Esophagus muscularis mucosa (tissue), 4 donors: ENCODE measurements at places on chromosomes 2 and 18.

GRCh38 chr2:79799729-79800128, 286.9 kb downstream of the CTNNA2 start:
- DNase-seq: no peak

DNA sequence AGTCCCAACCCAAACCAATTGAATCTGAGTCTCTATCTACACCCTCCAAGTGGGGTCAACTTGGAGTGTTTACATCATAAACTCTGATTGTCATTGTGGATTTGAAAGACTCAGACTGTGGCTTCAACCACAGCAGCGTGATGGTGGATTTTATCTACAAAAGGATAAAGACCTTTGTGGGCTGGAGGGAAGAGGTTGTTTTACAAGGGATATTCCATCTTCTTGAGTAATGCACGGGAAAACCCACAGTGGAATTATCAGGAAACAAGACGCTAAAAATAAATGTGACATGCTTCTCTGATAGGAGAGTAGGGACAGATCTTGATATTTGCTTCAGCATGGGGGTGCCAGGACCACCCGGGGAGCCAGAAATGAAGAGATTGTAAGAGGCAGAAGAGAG, 93.5 kb downstream of the LPIN1 start:
- no peak for DNase-seq

DNA sequence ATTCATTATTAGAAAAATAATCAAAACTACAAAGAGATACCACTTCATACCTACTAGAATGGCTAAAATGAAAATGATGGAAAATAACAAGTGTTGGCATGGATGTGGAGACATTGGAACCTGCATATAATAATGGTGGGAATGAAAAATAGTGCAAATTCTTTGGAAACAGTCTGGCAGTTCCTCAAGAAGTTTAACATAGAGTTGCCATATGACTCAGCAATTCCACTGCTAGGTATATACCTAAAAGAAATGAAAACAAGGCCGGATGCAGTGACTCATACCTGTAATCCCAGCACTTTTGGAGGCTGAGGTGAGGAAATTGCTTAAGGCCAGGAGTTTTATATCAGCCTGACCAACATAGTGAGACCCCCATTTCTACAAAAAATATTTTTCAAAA, 41.6 kb upstream of the ACYP2 start:
- DNase-seq: no peak

DNA sequence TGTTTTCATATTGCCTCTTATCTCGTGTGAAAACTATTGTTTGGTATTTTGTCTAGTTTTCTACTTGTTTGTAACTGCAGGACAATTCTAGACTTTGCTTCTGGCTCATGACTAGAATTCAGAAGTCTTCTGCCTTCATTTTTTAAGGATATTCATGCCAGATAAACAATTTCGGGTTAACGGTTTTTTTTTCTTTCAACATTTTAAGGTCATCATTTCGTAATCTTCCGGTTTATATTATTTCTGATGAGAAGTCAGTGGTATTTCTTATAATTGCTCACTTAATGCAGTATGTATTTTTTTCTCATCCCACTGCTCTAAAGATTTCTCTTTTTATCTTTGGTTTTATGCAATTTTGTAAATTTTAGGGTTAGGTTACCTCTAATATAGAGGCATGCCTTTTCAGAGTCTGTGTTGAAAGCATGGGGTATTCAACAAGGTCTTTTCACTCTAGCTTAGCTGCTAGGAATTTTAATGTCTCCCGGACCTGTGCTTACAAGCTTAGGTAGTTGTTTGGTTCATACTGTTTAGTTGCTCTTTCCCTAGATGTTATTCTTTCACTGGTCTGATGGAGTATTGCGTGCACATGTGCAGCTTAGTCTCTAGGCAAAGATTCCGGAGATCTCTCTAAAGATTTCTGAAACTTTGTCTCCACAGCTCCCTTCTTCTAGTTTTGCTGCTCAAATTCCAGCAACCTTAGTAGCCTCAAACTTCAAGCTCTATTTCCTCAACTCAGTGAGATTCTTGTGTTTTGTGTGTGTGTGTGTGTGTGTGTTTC, 198.1 kb downstream of the MCFD2 start:
- DNase-seq: no peak

GRCh38 chr2:165070076-165070475, 114.8 kb upstream of the SLC38A11 start:
- DNase-seq: no peak

DNA sequence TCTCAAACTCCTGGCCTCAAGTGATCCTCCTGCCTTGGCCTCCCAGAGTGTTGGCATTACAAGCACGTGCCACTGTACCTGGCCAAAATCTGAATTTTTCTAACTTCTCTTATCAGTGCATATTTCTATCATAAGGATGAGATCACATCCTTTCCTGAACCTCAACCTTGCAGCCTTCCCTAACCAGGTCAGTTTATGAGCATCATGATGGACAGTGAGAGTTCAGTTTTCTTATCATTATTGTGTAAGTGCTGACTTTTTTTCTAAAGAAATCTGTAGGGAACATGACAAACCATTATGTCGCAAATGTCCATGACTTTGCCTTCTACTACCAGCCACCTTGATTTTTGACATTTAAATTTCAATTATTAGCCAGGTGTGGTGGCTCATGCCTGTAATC, 31.5 kb downstream of the MRPL33 start:
- no peak for DNase-seq

GRCh38 chr2:191112448-191112901, 38.3 kb downstream of the STAT4 start:
- no peak for DNase-seq

- no peak for DNase-seq
Observed at GRCh38 chr2:50707196-50707595, 324.7 kb downstream of the NRXN1 start.

DNA sequence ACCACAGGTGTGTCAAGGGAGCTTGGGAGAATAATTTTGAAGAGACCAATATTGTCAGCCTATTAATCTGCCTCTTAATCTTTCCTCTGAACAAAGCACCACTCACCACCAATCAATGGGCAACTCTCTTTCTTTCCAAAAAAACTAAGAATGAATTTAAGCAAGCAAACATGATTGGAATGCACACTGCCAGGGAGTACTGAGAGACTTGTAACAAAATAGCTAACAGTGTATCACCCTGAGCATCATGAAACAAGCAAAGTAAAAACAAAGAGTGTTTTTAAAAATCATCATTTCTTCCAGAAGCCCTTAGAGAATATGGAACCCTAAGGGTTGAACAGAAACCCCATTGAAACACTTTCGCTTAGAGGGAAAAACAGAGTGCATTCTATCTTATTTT, 299.7 kb downstream of the DSEL start:
- DNase-seq: no peak

GRCh38 chr2:19886261-19886660, 15.5 kb downstream of the TTC32 start:
- no peak for DNase-seq

DNA sequence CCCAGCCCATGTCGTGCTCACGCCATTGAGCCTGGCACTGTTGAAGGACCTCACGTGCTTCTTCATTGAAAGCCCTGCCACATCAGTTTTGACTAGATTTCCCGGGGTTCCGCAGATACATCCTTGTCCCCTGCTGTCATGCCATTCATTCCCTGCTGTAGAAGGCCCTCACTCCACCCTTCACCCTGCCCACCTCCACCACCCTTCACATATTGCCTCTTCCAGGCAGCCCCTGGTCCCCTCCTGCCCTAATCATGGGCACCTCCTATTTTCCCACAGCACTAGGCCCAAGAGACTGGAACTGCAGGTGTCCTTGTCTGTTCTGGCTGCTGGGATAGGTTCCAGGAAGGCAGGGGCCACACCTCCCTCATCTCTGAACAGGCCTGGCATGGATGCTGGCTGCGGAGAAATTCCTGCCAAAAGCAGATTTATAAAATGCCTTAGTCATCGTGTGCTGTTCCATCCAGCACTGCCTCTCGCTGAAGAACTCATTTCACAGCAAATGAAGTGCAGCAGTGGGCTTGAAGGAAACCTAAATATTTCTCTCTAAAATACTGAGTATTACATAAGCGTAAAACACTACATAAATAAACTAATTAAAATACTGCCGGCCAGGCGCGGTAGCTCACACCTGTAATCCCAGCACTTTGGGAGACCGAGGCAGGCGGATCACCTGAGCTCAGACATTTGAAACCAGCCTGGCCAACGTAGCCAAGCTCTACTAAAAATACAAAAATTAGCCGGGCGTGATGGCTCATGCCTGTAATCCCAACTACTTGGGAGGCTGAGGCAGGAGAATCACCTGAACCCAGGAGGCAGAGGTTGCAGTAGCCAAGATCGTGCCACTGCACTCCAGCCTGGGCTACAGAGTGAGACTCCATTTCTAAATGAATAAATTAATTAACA, 38.4 kb downstream of the EIF4E2 start:
- DNase-seq: no peak

- DNase-seq: no peak
Observed at GRCh38 chr18:77127769-77128671, 4.6 kb downstream of the MBP start.

DNA sequence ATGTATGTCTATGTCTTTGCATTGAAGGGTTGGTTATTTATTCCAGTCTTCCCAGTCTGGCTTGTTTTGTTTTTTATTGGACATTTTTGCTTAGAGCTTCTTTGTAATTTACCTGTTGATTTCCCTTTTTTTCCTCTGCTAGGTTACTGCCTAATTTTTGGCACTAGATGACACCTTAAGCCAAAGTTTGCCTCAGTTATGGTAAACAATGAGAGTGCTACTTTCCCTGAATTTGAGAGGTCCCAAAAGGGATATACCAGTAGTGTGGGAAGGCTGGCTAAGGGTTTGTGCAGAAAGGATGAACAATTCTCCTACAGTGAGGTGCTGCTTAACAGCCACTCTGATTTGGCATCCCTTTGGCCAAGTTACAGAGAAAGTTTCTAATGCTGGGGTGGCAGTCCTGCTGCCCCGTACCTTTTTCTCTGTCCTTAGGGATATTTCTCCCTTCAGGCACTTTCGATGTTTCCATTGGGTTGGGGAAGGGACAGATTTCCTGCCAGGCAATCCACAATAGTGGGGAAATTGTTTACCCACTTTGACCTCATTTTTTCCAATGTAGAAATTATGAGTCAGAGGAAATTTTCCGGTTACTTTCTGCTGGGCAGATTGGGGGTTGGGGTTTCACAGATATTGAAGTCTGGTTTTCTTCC, 354.9 kb downstream of the PTPRM start:
- no peak for DNase-seq

- DNase-seq: peak; percentile 83
Observed at GRCh38 chr2:69032336-69032735, 19.4 kb downstream of the ANTXR1 start.

DNA sequence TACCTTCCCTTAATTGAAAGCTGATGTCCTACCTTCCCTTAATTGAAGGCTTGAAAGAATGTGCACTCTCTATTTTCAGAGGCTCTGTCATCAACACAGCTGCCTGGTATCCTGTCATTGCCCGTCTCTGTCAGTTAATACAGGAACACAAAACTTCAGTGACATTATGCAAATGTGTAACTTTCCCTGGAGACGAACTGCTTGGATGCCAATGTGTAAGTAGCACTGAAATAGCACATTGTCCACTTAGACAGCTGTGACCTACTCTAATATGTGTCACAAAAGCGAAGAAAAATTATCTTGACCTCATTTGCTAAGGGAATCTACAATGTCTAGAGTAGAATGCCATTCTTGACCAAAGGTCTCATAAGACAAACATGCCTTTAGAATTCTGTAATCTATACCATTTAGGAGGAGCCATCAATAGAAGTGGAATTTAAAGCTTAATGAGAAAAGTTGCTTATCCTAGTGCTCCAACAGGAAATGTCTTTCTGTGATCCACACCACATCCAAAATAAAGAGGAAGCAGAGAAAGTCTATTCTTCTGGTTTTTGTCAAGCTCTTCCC, 138.1 kb downstream of the BARD1 start:
- no peak for DNase-seq

- DNase-seq: no peak
Observed at GRCh38 chr2:109516445-109517117, 97.2 kb downstream of the SEPTIN10 start.

DNA sequence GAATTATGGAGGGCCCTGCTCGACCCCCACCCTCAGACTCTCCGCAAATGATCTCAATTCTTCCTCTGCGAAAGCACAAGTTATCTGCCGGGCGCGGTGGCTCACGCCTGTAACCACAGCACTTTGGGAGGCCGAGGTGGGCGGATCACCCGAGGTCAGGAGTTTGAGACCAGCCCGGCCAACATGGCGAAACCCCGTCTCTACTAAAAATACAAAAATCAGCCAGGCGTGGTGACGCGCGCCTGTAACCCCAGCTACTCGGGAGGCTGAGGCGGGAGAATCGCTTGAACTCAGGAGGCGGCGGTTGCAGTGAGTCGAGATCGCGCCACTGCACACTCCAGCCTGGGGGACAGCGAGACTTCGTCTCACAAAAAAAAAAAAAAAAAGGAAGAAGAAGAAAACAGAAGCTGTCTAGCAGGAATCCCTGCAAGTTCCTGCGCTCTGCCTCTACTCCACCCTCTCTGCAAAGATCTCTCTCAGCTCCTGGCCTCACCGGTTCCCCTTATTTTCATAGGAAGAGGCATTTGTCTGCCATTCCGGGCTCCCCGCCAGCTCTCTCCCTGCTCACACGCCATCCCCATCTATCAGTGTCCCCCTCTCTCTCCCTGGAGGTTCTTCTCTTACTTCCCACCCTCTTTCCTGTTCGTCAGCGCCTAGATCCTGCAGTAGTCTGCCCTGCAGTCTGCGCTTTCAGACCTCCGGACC, 13.5 kb upstream of the COLEC12 start:
- DNase-seq: no peak

DNA sequence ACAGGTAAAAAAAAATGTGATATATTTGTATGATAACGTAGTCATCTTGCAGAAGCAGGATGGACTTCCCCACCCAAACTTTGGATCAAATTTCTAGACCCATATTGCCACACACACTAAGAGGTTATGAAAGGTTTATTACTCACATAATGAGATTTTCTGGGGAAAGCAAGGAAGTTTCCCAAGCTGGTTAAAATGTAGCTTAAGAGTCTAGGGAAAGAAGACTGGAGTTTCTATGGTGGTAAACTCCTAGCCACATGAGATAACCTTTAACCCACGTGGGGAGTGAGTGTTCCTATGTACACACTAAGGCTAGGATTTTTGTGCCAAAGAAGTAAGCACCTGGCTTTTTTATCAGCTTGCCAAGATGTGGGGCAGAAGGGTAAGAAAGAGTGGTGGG, 335.7 kb upstream of the UBE2E3 start:
- no peak for DNase-seq

DNA sequence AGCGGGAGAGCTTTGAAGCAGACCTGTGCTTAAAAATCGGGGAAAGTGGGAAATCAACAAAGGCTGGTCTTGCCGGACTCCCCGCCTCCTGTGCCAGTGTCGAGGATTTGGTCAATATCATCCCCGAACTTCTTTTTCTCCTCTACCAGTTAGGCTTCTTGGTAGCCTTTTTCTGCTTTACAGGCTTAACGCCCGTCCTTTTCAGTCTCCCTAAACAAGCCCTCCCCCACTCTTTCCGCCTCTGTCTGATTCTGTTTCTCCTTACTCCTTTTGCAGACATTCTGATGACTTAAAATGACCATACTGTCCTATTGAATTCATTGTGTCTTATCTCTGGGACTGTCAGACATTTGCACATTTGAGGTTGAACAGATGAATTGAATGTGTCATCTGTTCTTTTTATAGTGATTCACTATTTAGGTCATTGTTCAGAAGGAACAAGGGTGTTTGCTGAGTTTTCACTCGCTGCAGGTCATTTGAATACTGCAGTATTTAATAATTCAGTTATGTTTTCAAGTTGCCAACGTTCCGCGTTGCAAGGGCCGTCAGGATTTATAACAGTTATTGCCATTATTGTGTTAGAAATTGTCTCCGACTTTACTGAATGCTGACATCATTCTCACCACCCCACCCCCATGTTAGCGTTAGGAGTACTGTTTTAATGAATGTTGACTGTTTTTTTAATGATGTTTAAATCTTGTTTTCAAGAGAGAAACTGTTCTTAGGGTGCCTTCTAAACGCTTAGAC, 1.1 kb downstream of the ITGAV start:
- DNase-seq: no peak
